A549 treated with AZD2906 at 1 μM for 4 hours (cell line): ENCODE measurements at places on chromosomes 7 and 10. TPM values are rescaled to one million over a fixed set of nuclear protein-coding genes. Genes with fewer than 3 reads are reported as not detected.

CHST3 gene
- 49.9 to 62.3 TPM (median 61.0 TPM) in 5 replicates for total RNA-seq

ITGA8 gene
- 0.02 TPM in 1 of 5 replicates, not detected in the others for total RNA-seq

ITIH5 gene
- total RNA-seq, result 0.05 to 0.09 TPM (median 0.06 TPM) in 5 replicates

OR2A1 gene
- not detected in 5 replicates for total RNA-seq

CCDC146 gene
- total RNA-seq, result 0.47 to 0.77 TPM (median 0.67 TPM) in 5 replicates

MEIG1 gene
- 0.43 to 0.83 TPM (median 0.63 TPM) in 5 replicates for total RNA-seq

FIS1 gene
- 129 to 149 TPM (median 142 TPM) in 5 replicates for total RNA-seq

RSPH10B2 gene
- 0.06 to 0.08 TPM (median 0.07 TPM) in 3 of 5 replicates, not detected in the others for total RNA-seq
